AML-193 (cell line): ENCODE measurements at places on chromosomes 16 and 17.

- peak; percentile 55 for DNase-seq
Measured at GRCh38 chr17:42744283-42744805, 496 bp downstream of the EZH1 start.

DNA sequence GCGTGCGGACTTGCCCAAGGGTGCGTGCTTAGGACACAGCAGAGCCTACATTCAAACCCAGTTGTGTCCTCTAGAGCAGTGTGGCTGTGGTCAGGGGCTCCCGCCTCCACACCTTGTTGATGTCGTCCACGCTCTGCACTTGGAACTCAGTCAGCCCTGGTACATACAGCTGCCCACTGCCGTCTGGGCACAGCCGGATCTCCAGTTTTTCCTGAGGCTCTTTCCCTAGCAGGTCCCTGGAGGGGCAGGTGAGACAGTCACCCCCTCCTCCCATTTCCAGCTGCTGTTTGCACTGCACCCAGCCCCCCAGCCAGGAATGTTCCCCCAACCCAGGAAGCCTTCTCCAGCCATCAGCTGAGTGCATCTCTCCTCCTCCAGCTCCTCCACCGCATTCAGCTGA is 25.7 kb downstream of the KATNB1 start:
- no peak for DNase-seq

GRCh38 chr16:51095890-51096626 is 55.0 kb downstream of the SALL1 start:
- no peak for DNase-seq

DNA sequence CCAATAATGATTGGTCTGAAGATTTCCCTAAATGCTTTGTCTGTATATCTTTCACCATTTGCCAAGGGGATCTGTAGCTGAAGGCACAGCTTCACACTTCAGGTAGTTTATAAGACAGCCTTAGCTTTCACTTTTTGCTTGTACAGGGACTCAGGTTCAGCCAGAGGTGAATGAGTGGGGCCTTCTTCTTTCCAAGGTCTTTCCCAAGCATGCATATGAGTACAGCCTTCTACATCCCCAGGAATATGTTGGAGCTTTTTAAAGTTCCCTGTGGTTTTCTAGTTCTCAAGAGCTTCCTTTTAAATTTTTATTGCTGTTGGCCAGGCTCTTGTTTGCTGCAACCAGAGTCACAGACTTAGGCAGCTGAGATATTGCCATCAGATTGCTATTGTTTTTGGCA is 17.9 kb upstream of the SPDYE4 start:
- no peak for DNase-seq

GRCh38 chr16:53370827-53371226 is 63.4 kb upstream of the RBL2 start:
- peak; percentile 22 for DNase-seq

- peak; percentile 98 for DNase-seq
Measured at GRCh38 chr17:82494236-82495055, 25.1 kb upstream of the FOXK2 start.

DNA sequence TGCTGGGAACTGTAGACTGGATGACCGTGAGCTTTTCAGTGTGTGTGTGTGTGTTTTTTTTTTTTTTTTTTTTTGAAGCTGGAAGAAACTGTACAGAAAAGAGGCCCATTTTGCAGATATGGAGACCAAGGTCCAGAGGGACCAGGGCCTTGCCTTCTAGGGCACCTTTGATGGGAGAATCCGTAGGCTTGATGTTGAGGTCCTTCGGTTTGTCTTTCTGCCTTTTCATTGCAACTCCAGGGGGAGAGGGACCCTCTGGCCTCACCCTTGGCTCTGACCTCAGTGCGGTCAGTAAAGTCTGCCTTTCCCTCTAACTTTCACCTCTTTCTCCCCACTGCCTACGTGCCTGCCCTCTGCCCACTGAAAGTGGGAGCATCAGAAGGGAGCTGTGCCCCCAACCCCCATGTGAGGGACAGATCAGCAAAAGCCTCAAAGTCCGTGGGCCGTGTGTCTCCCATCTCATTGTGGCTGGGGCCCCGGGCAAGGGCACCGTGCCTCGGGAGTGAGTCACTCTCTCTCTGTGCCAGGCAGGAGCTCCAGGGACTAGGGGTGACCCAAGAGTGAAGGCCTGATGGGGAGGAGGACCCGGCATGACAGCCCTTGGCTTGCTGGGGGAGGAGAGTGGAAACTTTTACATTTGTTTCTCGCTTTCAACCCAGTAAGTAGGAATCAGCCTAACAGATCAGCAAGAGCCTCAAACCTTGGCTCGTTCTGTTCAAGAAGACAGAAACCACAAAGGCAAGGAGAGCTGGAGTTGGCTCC is 123.6 kb downstream of the CMIP start:
- DNase-seq: no peak

GRCh38 chr16:82660966-82661365 is 34.2 kb downstream of the CDH13 start:
- DNase-seq: no peak

DNA sequence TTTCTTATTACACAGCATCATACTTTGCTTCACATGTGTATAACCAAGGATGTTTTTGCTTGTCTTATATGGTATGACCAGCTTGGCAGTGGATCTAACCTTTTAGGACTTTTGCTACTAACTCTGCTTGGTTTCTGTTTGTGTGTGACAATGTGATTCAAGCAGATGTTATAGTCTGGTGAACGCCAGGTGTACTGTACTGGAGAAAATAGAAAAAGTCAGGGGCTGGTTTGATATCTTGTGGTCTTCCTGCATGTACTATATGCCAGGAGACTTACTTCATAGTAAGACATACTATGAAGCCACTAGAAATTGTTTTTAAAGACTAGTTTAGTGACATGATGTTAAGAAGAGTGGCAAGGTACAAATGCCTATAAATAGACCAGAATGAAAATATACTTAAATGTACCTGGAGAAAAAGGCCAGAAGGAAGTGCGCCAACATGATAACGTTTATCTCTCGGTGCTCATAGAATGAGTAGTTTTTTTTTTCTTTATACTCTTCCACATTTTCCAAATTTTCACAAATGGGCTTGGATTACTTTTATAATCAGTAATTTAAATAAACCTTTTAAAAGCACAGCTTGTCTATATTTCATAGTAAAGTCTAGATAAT is 112.3 kb downstream of the PRKCA start:
- DNase-seq: no peak

DNA sequence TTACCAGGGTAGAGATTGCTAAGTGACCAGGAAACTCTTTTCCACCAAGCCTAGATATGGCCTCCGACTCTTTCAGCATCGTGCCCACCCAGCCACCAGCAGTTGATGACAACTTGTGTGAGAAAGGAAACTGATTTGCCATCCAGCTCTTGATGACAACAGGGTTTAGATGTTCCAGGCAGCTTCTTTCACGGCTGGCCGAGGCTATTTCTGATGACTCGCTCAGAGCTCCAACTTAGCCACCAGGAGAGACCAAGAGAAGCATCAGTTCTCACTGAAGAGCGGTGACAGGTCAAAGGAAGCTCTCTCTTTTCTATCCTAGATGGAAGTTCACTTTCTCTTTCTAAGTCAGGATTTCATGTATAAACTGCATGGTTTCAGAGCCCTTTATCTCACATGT is 61.2 kb downstream of the MPHOSPH6 start:
- DNase-seq: no peak

- no peak for DNase-seq
Measured at GRCh38 chr17:12095522-12095921, 74.8 kb downstream of the MAP2K4 start.

DNA sequence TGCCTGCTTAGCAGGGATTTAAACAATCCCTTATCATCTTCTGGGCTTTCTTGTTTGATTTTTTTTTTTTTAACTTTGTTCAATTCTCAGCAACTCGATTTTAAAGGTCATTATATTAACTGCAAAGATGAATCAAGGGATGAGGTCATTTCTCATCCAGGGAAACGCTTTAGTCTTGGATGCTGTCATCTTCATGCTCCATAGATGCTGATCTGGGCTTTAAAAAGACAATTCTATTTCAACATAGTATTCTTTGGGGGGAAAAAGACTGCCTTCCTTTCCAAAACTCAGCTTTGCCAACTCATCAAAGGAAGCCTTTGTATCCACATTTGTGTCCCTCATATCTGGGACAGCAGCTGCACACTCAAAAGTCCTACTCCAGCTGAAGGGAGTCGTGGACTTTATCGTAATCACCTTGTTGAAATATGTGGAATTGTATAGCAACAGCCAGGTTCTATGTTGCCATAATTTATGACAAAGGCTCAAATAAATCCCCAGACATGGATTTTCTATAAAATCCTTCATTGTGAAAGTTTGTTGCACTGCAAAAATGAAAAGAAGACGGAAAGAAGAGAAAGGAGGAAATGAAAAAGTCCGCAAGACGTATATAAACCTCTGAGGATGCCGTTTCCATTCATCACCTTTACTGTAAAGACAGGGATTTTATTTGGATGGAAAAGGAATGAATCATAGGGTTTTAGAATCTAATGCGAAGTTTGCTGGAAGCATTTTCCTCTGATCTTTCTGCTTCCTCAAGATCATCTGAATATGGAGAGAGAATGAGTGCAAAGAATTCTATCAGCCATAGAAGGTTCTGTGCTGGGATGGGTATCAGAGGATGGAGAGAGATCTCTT is 48.6 kb upstream of the XYLT1 start:
- no peak for DNase-seq

DNA sequence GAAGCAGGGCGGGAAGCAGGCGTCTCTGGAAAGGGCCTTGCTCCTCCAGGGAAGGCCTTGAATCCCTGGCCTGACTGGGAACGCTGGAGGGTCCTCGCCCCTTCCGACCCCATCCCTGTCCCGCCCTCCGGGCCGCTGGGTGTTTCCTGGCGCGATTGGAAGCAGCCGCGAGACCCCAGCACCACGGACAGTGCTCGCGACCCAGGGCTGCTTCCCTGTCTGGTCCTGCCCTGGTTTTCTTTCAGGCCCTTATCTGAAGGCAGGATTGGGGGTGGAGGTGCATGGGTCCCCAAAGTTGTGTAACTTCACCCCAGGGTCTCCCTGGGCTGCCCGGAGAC is 2.1 kb downstream of the MGAT5B start:
- DNase-seq: no peak
